ENCODE measurements at places on chromosomes 11 and 22. TPM values are rescaled to one million over a fixed set of nuclear protein-coding genes. Genes with fewer than 3 reads are reported as not detected.

GRCh38 chr11:60633645-60634044 lies 65.8 kb upstream of the MS4A8 start:
- H3K4me3 ChIP-seq, result no peak overlapping the region
- no peaks in the 10 kb centered on the region for H3K27me3 ChIP-seq
- no peak for DNase-seq
- H3K36me3 ChIP-seq, result no peaks in the 10 kb centered on the region
- no peak overlapping the region for H3K27ac ChIP-seq

- no peak for DNase-seq
- H3K4me1 ChIP-seq, result peaks cover 46% of the 10 kb centered on the region
- H3K27ac ChIP-seq, result peak overlapping the region; percentile 85
- no peak overlapping the region for H3K4me3 ChIP-seq
- no peaks in the 10 kb centered on the region for H3K27me3 ChIP-seq
- no peaks in the 10 kb centered on the region for H3K36me3 ChIP-seq
Measured at GRCh38 chr11:67416416-67417335, 1.2 kb downstream of the CARNS1 start.

- no peak for DNase-seq
- no peaks in the 10 kb centered on the region for H3K36me3 ChIP-seq
- H3K4me3 ChIP-seq, result no peak overlapping the region
- no peaks in the 10 kb centered on the region for H3K4me1 ChIP-seq
- no peaks in the 10 kb centered on the region for H3K27me3 ChIP-seq
- H3K27ac ChIP-seq, result no peak overlapping the region
Measured at GRCh38 chr22:18927020-18927419, 9.1 kb downstream of the PRODH start.

Gene ALKBH8
- total RNA-seq, result 8.1 TPM

Gene LMO1
- 2.2 TPM for total RNA-seq

Gene STX3
- 8.3 TPM for total RNA-seq
